ENCODE measurements at places on chromosomes 2 and 18.

GRCh38 chr2:47592381-47592780, 189.4 kb downstream of the MSH2 start:
- DNase-seq, result no peak

DNA sequence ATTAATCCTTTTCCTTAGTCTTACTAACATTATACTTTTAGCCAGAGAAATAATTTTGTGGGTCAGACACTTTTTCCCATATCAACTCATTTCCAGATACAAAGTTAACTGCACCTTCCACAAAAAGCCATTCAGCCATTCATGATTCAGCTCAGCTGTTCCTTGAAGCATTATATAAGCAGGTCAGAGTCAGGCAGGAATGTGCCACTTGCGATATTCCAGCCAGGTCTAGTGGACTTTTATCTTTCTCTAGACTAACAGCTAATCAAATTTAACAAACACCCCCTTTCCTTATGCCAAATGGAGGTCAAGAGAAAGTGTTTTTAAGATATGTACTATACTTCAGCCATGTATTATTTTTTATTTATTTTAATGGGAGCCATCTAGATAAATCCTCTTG, 75.6 kb upstream of the EPB41L3 start:
- DNase-seq, result no peak

GRCh38 chr2:101140978-101141655, 10.1 kb downstream of the TBC1D8 start:
- DNase-seq, result no peak

DNA sequence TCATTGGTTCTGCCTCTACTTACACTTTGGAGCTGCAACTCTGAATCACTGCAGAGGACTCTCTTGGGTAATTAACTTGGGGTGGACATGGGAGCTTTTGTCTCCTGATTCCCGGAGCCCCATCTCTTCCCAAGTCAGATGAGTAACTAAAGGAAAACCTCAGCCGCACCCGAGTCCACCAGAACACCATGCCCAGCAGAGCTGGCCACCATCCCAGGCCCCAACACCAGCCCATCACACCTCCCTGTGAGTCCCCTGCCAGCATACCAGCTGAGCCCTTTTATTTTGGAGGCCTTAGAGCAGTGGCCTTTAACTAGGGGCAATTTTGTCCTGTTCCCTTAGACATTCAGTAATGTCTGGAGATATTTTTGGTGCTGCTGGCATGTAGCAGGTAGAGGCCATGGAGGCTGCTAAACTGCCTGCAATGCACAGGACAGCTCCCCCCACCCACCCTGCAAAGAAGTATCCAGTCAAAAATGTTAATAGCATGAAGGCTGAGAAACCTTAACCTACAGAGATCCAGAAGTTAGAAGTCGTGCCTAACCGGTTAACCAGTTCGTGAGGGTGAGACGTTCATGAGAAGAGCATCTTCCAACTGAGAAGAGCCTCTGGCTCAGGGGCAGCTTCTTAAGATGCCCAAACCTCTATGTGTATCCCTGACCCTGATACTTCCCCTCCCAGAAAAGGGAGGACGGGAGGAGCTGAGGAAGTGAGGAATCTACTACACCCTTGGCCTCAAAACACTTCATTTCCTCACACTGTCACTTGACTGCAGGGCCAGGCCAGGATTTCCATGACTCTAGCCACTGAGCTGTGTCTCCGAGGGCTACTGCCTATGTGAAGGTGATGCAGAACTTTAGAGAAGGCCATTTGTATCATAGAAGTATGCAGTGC, 139.9 kb upstream of the EPAS1 start:
- no peak for DNase-seq

- DNase-seq, result peak; percentile 48
Measured at GRCh38 chr18:47754311-47755101, 176.0 kb downstream of the SMAD2 start.

DNA sequence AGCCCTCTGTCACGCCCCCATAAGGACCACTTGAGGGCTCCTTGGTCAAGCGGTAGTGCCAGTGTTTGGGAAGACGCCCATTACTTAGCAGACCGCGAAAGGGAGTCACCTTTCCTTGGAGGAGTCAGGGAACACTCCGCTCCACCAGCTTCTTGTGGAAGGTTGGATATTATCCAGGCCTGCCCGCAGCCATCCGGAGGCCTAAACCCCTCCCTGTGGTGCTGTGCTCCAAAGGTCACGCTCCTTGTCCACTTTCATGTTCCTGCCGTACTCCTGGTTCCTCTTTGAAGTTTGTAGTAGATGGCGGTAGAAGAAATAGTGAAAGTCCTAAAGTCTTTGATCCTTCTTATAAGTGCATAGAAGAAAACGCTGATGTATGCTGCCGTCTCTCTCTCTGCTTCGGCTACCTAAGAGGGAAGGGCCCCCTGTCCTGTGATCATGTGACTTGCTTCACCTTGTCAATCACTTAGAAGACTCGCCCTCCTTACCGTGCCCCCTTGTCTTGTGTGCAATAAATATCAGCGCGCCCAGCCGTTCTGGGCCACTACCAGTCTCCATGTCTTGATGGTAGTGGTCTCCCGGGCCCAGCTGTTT, 1.7 kb upstream of the CATIP start:
- DNase-seq, result no peak

- DNase-seq, result no peak
Measured at GRCh38 chr2:220269367-220269766, 641.9 kb downstream of the SLC4A3 start.

DNA sequence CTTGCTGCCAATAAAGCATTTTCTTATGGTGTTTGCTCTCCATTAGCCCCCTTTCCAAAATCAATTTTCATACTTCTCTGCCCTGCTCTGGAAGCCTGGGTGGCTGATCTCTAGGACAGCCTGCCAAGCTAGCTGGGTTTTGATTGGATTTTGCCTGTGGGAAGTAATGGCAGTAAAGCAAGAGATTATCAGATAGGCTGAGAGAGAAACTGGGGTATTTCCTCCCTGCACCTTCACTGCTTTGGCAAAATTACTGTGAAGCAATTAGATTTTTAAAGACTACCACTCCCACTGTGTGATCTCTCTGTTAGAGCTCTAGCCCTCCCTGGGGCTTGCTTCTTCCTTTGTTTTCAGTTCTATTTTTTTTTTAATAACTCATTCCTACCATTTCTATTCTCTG, 223.8 kb downstream of the DLGAP1 start:
- no peak for DNase-seq

DNA sequence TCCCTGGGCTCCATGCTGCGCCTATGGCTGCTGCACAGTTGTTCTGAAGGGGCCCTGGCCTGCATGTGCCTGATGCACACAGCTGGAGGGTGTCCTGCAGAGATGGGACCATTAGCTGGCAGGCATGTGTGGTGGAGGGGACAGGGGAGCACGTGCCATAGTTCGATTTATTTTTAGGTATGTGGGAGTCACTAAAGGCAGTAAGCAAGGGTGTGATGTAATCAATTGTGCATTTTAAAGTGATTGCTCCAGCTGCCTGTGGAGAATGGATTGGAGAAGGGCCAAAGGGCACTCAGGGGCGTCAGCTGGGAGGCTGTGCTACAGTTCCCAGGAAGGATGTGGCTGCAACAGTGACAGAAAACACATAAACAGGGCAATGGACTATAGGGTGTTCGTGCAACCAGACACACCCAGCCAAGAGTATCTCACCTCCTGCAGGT, 205.1 kb downstream of the ARL4C start:
- DNase-seq, result no peak

- DNase-seq, result no peak
Measured at GRCh38 chr18:35982409-35983114, 10.1 kb downstream of the RMP24 start.

GRCh38 chr2:143649226-143649740, 520.1 kb downstream of the ARHGAP15 start:
- DNase-seq, result no peak

DNA sequence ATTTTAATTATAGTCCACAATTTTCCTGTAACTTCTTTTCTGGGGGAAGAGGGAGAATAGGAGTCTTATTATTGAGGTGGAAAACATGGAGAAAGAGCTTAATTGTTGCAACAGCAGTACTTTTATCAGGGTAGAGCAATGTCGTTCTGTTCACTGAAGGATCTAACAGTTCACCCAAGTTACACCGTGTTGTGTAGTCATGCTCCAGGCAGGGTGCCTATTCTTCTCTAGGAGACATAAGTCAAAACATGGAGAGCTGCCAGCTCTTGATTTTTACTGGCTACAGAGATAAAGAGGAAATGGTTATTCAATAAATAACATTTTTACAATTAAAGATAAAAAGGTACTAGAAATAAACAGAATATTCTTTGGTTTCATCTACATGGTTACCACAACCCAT, 594.3 kb upstream of the NETO1 start:
- DNase-seq, result no peak

- DNase-seq, result no peak
Measured at GRCh38 chr18:78790511-78790910, 189.1 kb upstream of the SALL3 start.

DNA sequence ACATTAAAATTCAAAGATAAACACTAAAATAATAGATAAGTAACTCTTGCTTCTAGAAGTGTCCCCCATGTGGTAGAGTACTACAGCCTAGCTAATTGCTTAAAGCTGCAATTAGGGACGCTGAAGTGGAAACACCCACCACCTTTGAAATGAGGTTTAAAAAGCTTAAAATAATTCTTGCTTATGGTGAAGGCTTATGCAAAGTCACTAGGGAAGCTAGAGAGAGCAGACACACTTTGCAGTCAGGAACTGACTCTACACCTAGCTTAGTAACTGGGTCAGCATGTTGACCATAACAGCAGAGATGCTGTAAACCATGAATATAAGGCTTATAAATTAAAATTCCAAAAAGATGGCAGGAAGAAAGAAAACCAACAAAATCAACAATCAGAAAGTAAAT, 65.4 kb upstream of the DSG1 start:
- DNase-seq, result no peak

DNA sequence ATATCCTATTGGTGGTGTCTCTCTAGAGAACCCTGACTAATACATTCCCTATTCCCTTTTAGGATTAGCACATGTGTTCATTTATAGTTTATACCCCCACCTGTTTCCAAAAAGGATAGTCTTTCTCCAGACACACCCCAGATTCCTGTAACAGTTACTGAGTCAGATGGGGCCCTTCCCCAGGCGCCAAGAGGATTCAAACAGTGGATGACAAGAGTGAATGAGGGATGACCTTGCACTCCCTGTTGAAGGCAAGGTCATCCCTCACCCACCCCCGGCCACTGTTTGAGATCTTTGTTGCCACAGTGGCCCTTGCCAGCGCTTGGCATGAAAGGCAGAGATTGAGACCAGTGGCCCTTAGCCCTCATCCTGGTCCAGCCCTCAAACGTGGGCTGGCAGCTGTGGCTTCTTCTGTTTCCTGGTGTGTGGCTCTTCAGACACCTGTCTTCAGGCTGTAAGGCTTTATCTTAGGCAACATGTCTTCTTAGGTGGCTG, 15.3 kb upstream of the REEP1 start:
- no peak for DNase-seq

GRCh38 chr2:106026271-106027190, 167.6 kb downstream of the UXS1 start:
- DNase-seq, result no peak

DNA sequence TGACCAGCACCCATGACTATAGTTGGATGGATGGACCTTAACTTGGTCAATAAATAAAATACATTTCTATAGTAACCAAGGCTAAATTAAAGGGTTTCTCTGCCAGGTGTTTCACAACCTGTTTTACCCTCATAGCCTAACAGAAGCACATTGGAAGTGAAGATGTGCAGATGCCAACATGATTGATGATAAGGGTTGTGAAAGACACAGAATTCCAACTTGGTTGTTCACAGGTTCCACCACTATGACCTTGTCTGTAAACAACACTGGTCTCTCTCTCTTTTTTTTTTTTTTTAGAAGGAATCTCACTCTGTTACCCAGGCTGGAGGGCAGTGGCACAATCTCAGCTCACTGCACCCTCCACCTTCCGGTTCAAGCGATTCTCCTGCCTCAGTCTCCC, 37.5 kb upstream of the PTH2R start:
- no peak for DNase-seq

- no peak for DNase-seq
Measured at GRCh38 chr2:2041256-2041824, 289.7 kb downstream of the MYT1L start.

GRCh38 chr2:200862532-200863000, 1.9 kb downstream of the CLK1 start:
- peak; percentile 57 for DNase-seq

- DNase-seq, result no peak
Measured at GRCh38 chr2:7430869-7431641, 513.8 kb downstream of the RNF144A start.

DNA sequence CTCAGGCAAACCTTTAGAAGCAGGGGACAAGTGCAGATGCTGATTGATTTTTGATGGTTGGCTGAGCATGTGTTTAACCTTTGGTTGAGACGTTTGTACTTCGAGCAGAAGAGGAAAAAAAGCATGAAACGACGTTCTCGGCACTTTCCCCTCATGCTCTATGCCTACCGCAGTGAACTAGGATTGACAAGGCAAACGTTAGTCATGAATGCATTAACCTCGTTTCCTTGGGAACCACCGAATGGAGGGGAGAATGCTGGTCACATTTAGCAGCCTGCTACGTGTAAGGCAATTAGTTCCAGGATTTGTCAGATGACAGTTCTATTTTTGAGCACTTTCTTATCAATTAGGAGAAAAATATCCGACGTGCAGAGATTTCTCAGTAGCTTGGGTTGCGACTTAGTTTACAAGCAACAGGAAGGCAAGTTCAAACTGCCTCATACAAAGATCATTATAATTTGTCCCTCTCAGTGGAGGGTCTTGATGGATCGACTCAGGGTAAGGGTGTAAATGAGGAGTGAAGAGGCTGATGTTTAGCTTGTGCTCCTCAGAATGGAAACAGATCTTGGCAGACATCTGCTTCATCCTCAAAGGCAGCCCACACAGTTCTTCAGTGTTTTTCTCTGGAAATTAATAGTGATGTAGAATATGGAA, 47.4 kb upstream of the GPR45 start:
- DNase-seq, result no peak

DNA sequence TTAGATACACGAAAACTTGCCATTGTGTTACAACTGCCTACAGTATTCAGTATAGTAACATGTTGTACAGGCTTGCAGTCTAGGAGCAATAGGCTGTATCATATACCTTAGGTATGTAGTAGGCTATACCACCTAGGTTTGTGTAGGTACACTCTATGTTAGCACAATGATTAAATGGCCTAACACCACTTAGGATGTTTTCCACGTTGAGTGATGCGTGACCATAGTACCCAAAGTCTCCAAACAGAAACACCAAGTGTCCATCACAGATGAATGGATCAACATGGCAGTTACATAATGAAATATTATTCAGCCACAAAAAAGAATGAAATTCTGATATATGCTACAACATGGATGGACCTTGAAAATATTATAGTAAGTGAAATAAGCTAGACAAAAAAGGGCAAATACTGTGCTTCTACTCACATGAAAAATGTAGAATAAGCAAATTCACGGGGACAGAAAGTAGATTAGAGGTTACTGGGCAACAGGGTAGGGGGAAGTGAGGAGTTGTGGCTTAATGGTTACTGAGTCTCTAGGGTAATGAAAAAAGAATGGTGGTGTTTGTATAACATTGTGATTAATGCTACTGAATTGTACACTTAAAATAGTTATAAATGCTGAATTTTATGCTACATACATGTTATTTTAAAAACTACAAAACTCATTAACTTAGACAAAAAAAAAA, 62.6 kb downstream of the TMEM131 start:
- no peak for DNase-seq
